Astrocyte (in vitro differentiated cells and primary cell): ENCODE measurements at places on chromosomes 5 and 9. TPM values are rescaled to one million over a fixed set of nuclear protein-coding genes. Genes with fewer than 3 reads are reported as not detected.

DNA sequence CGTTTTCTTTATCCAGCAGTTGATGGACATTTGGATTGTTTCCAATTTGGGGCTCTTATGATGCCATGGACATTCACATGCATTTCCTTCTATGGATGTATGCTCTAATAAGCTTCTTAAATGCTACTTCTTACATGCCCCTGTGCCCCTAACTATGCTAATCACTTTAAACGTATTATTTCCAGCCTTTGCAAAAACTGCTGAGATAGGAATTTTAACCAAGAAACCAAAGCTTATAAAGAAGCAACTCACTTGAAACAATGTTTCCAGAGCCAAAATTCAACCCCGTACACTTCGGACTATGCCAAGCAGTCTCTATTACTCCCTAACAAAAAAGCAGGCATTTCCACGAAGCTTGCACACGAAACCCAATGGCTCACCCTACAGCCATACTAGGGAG is 545.6 kb upstream of the WWC1 start:
- no peak for DNase-seq

GRCh38 chr9:97933297-97933998 is 4.5 kb downstream of the HEMGN start:
- no peak for DNase-seq

DNA sequence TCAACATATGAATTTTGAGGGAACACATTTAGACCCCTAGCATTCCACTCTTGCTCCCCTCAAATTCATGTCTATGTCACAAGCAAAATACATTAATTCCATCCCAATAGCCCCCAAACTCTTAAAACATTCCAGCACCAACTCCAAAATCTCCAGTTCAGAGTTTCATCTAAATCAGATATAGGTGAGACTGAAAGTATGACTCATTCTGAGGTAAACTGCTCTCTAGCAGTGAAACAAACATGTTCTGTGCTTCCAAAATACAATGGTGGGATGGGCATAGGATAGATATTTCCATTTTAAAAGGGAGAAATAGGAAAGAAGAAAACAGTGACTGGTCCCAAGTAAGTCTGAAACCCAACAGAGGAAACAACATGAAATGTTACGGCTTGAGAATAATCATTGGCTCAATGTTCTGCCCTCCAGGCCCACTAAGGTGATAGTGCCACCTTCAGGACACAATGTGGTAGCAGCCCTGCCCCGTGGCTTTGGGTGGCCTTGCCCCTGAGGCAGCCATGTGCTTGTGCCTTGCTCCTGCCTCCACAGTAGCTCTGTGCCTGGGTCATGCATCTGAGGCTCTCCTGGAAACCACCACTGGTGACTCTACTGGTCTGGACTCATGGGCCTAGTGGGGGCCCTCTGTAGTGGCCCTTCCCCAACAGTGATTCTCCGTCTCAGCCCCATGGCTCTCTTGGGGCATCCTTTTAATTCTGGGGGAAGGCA is 36.4 kb upstream of the IPPK start:
- DNase-seq, result no peak

ARHGEF39 gene
- 0.53 and 1.0 TPM in 2 replicates for total RNA-seq

FYB1 gene
- total RNA-seq, result 0.11 TPM in 1 of 2 replicates, not detected in the other

RASEF gene
- total RNA-seq, result 0.72 and 0.91 TPM in 2 replicates

SUSD3 gene
- total RNA-seq, result not detected in 2 replicates
